ENCODE measurements at places on chromosomes 13 and 19.

GRCh38 chr13:59337070-59337469, 826.7 kb downstream of the DIAPH3 start:
- DNase-seq, result no peak

DNA sequence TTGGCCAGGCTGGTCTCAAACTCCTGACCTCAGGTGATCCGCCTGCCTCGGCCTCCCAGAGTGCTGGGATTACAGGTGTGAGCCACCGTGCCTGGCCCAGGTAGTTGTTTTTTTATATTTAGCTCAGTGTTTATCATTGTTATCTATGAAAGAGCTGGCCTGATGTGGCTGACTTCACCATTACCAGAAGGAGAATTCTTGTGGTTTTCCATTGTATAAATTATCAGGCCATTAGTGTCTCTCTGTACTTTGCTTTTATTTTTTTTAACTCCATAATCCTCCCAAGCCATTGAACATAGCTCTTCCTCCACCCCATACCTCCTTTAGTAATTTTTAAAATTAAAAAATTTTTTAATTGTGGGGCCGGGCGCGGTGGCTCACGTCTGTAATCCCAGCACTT, 24.2 kb downstream of the CERS4 start:
- no peak for DNase-seq

- no peak for DNase-seq
Measured at GRCh38 chr13:85366759-85367417, 432.3 kb downstream of the SLITRK6 start.

- DNase-seq, result no peak
Measured at GRCh38 chr13:86731987-86732386, 932.8 kb upstream of the SLITRK6 start.

GRCh38 chr13:66462187-66462586, 767.9 kb downstream of the PCDH9 start:
- DNase-seq, result no peak

DNA sequence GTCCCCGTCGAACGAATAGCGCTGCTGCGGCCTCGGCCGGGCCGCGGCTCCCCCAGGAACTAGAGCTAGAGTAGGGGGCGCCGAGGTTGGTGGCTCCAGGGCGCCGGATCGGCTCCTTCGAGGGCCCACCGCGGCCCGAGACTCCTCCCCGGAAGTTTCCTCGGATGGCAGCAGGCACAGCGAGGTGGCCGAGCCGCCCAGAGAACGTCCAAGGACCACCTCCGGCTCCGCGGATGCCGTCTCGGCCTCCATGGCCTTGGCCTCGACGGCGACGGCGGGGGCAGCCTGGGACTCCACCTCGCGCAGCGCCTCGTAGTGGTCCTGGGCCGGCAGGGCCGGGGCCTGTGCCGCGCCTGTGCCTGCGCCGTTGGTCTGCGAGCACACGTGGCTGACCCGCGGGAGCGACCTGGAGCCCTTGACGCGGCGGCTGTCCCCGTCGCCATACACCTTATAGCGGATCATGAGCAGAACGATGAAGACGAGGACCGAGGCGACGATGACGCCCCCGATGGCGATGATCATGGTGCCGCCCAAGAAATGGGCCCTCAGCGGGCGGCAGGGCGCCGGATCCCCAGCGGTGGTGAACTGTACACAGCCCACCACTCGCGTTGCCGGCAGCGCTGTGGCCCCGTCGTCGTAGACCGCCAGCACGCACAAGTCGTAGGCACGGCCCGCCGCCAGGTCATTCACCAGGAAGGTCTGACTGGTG, 11.8 kb downstream of the IFNL1 start:
- no peak for DNase-seq

DNA sequence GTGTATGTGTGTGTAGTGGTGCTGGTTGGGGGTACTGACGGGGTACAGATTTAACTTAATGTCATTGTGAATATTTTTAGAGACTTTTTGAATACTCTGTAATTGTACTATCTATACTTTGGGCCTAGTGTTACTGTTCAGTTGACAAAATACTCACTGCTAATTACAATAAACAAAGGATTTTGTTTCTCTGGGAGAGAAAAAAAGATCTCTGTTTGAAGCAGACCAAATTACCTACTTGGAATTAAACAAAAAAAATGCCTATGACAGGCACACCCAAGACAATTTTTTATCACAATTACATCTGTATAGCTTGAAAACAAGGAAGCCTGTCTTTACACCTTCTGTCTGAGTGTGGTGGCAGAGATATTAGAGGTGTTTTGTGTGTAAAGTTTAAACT, 45.1 kb downstream of the OLFM4 start:
- no peak for DNase-seq

DNA sequence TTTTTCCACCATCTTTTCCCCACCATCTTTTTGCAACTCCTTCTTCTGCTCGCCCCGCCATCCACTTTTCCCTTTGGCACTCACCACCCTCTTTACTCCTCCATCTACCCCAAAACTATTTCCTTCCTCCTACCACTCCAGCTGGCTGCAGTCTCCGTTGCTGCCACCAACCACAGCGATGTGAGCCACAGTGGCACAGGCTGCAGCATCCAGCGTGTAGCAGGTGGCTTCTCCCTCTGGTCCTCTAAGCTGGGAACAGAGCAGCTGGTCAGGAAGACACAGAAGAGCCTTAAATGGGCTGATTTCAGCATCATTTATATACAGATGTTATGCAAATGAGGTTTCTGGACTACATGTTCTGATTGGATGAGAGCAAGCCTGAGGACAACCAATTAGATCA, 144.5 kb downstream of the TNFRSF19 start:
- DNase-seq, result no peak

DNA sequence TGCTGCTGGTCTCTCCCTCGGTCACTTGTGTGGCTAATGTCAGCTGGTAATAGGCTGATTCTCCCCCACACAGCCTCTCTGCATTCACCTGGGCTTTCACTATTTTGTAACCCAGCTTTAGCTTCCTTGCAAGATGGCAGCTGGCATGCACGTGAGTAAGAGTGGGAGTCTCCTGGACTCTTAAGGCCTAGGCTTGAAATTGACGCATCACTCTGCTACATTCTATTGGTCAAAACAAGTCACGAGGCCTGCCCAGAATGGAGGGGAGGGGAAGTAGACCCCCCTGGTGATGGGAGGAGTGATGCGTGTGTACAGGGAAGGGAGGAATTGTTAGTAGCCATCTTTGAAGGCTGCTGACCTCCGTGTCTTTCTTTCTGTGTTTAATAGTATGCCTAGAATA, 24.9 kb upstream of the PNMA8B start:
- no peak for DNase-seq

DNA sequence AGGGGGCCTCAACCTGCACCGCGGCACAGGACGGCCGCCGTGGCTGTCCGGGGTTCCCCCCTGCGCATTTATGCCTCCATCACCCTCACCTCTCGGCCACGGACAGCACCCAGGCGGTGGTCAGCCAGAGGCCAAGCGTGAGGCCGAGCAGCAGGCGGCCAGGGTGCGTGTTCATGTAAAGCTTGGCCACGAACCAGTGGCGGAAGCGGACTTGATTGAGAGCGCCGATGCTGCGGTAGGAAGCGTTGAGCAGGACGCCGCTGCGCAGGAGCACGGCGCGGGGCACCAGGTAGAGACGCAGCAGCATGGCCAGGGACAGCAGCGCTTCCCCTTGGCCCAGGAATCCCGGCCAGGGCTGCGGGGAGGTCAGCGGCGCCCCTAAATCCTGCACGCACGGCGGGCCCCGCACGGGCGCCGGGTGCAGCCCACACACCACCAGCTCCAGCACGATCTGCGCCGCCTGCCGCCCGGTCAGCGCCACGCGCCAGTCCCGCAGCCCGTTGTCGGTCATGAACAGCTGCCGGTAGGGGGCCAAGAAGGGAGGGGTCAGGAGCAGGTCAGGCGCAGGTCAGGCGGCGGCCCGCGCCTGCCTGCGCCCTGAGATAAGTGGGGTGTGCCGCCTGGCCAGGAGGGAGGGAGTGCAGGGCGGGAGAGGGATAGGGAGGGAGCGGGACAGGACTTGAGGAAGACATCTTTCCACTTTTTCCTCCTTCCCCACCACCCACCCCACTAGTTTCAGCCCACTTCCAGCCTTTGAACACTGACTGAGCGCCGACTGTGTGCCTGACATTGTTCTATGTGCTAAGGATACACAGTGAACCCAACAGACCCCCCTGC, 6.5 kb downstream of the KCNN4 start:
- no peak for DNase-seq

DNA sequence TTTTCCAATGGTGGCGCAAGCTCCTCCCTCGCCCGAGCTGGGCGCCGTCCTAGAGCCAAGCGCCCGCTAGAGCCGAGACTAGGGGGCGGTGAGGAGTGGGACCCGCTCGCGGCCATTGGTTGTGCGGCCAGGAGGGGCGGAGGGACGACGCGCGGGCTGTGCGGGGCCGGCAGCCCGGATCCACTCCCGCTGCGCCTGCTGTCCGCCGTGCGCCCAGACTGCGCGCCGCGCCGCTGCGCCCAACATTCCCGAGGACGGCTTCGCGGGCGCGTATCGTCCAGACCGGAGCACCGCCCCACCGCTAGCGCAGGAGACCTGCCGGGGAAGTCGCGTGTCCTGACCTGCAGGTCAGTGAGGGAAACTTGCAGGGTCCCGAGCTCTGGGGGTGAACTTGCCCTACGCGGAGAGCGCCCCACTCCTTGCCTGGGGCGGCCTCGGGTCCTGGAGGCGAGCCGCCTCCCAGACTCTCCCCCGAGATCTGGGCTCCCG, at the start of gene SERTM1:
Gene SERTM1, plus strand, starts transcription at position 183 of the 489 bp plus-strand sequence. CDS start 21,059 bp downstream, outside the sequence.
- no peak for DNase-seq

DNA sequence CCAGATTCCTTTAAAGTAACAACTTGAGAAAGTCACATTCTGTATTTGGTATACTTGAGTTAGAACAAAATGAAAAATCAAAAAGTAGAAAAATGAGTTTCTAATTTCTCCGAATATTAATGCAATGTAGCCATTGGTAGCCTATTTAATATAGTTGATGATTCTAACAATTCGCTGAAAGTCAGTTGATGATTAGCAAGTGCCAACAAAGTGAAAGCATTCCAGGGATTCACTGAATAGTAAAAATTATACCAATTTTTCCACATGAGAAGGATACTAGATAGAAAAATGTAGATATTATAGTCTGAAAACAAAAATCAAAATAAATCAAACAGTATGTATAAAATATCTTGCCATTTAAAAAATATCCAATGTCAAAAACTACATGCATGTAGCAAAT, 117.2 kb downstream of the FREM2 start:
- DNase-seq, result no peak

DNA sequence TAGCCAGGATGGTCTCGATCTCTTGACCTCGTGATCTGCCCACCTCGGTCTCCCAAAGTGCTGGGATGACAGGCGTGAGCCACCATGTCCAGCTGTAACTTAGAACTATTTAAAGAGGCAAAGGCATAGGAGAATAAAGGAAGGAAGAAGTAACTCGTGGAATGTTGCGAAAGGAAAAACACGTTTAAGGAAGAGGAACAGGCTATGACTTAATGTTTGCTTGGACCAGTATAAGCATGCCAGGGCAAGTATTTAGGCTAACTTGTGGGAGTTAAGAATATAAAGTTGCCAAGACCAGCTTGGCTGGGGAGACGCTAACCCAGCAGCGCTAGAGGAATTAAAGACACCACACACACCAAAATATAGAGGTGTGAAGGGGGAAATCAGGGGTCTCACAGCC, 33.5 kb downstream of the ZNF844 start:
- no peak for DNase-seq

DNA sequence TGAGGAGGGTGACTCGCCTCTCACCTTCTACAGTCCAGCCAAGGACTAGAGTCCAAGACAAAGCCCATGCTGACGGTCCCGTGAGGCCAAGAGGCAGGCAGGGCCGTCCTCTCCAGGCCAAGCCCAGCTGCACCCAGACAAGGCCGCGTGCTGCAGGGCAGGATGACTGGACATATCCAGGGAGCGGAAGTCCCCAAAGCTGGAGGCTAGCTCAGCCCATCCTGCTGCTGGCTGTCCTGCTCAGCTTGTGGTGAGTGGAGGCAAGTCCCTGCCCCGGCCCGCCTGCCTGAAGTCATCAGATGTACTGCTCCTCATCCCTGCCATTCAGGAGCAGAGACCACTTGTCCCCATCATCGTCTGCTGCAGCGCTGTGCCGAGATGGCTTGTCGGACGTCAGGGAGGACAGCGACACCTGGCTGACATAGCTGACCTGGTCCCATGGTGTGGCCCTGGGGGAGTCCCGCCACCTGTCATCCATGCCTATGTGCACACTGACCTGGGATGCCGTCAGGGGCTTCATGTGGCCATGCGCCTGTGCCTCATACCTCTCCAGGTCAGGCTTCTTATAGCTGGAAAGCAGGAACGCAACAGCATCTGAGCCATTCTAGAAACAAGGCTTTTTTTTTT, 72.8 kb downstream of the CCDC70 start:
- no peak for DNase-seq

- DNase-seq, result no peak
Measured at GRCh38 chr19:45046355-45046754, 7.5 kb downstream of the CLASRP start.

DNA sequence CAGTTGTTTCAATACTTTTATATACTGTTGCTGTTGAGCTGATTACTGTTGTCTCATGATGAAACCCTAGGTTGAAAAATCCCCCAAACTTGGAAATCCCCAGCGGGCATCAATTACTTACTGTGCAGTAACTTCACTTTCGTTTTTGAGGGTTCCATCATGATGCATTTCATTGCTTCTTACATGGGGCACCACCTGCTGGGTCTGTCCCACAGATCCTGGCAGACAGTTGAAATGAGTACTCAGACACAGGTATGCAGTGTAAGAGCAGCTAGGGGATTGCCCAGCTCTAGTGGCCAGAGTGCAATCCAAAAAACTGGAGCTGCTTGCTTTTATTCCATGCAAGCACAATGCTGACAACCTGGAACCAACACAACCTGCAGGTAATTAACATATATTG, 132.5 kb upstream of the ZNF91 start:
- no peak for DNase-seq

- no peak for DNase-seq
Measured at GRCh38 chr13:79297128-79297527, 108.9 kb downstream of the RBM26 start.

DNA sequence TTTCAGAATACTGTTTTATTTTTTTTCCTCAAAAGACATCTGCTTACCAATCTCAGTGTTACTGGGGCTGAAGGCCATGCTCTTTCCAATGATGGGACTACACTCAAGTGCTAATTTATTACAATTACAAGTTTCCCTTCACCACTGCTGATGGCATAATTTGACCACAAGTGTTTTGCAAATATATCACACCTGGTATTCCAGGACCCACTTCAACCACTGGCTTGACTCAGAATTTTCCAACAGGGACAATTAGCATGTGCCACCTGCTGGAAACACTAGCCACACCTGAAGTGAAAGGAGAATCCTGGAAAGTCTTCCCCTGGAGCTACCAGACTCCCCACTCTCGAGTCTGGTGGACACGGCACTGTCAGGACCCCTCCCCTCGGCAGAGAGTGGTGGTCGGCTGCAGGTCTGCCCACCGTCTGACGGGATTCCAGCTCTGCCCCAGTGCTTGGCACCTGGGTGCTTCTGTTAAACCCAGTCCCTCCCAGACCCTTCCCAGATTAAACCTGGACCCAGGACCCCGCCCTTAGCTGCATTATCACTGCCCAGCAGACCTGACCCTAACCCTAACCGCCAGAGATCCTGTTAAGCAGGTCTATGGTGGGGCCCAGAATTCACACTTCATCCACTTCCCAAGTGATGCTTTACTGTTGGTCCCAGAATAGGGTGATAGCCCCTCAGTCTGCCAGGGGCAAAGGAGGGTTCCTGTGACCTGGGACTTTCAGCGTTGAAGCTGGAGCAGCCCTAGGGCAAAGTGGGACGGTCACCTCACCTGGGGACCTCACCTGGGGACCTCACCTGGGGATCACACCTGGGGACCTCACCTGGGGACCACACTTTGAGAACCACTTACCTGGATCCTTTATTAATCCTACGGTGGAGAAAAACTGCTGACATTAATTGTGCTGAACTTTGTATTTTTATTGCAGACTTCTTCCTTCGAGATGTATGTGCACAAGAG, 17.6 kb upstream of the RASA3 start:
- DNase-seq, result no peak
